Caudate nucleus (tissue), 63 donors: ENCODE measurements at places on chromosomes 3 and 15.
A peak's percentile ranks its signal among the peaks of the same experiment; 100 is the strongest.

DNA sequence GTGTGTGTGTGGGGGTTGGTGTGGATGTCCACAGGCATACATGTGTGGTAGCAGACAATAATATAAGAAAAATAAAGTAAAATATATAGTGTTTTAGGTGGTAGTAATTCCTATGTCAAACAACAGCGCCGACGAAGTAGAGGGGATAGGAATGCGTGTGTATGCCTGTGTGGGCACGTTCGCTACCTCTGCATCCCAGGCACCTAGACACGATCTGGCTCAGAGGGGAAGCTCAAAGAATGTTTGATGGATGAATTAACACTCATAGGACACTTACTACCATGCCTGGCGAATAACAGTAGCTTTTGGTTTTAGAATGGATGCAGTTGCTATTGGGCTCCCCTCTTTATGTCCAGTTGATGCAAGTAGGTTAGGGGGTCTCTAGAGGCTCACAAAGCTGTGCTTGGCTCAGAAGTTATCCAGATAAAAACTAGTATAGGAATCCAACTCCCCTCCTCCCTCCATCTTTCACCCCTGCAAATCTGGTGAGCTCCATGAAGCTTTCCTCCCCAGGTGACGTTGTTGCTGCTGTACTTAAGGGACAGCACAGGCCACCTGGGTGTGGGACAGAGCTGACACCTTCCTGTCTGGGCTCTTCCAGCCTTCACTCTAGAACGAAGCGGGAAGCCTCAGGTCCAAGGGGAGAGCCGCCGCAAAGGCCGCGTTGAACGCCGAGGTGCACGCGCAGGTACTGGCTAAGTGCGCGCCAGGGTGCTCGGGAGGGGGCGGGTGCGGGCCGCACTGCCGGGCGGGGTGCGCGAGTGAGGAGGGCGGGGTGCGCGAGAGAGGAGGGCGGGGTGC lies 192.6 kb upstream of the LYSMD4 start:
- no peak for DNase-seq

DNA sequence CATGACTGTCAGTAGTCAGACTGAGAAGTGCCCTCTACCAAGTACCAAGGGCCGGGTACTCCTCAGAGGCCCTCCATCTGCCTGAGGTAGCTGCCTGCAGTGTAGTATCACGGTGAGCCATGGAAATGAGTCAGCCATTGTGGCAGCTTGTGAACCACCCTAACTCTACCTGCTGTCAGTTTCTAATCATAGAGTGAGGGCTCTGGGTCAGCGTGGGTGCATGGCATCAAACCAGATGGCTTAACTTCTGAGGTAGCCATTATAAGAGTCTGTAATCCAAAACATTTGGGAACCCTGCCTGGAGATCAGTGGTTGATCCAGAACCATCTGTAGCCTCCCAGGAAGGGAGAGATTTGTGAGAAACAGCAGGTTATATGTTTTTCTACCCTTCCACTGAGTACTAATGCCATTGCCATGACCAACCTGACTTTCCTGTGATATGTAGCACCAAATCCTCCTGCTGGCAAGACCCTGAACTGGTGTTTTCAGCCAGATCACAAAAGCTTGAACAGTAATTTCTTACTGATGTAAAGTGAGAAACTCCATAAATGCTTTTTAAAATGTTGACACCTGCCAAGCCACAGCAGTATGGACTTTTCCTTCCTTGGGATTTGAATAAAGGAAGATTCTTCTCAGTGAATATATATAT lies 38.9 kb downstream of the ABHD2 start:
- DNase-seq = no peak

DNA sequence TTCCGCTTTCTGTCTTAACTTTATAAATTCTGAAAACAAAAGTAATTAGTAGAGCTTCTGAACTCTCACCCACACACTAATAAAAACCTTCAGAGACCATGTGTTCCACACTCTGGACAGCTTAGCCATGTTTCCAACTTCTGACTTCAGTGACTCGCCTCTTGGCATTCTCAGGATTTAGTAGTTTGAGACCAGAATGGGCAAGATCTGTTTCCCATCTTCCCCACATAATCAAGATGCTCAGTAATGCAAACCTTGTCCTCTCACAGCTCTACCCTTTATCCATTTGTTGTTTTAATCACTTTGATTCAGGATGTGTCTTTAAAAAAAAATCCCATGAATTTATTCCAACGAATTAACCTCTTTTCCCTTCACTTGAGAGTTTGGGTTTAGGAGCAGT lies 166.6 kb upstream of the SLC24A5 start:
- no peak for DNase-seq

- DNase-seq = no peak
Measured at GRCh38 chr3:53581671-53582070, 87.3 kb downstream of the CACNA1D start.

DNA sequence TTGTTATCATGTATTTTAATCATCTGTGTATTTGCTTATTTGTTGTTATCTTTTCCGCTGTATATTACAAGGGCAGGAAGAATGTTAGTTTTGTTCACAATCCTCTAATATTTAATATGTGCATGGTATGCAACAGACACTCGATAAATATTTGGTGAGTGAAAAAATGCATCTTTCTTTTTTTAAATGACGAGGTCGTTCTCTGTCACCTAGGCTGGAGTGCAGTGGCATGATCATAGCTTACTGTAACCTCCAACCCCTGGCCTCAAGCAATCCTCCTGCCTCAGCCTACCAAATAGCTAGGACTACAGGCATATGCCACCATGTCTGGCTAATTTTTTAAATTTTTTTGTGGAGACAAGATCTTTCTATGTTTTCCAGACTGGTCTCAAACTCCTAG lies 66.2 kb downstream of the MITF start:
- no peak for DNase-seq

DNA sequence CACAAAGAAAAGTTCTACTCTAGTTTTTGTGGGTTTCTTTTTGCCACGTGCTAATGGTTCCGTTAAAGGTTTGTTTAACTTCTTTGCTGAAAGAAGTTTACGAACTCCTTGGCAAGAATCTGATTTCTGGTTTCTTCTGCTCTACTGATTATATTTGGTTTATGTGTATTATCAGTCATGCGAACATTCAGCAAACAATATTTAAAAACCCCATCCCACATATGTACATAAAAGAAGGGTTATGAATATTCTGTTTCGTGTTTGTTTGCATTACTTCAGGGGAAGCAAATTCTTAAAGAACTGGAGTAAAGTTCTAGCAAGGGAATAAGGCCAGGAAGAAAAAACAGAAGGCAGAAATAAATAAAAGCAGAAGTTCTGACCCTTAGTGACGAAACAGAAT lies 9.8 kb downstream of the LARS2 start:
- no peak for DNase-seq

GRCh38 chr15:30921781-30922479 lies 18.2 kb downstream of the FAN1 start:
- DNase-seq = peak; percentile 88

DNA sequence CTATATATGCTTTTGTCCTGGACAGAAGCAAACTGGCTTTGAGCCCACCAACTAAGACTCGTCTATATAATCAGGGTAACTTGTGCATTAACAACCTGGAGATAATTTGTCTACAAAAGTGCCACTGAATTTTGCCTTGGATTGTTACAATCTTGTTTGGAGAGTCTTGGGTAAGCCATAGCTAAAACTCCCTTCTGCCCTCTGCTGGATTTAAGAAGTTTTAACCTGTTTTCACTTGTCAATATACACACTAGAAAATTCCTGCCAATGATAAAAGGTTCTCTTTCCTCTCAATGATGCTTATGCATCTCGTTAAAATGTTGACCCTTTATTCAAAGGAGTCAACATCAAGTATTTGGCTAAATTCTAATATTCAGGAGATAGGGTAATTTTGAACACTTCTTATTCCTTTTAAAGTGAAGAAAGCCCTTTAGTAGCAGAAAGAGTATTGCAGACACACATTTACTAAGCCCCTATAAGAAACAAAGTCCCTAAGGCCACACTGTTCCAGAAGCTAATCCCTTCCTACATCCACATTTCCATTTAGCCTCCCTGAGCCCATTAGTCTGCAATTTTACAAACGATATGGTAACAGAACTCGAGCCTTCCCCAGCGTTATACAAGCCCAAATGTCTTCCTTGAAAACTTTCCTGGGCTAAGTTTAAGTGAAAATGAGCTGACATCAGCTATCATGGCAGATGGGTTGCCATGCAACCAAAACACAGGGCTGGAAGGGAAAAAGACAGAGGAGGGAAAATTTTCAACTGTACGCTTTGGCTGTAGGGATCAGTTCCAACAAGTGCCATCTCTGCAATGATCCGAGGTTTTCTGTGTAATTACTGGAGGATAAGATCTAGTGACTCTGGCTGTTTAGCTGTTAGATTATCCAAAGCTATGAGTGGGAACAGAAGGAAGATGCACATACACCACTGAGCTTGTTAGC lies 75.9 kb upstream of the FGF12 start:
- no peak for DNase-seq

DNA sequence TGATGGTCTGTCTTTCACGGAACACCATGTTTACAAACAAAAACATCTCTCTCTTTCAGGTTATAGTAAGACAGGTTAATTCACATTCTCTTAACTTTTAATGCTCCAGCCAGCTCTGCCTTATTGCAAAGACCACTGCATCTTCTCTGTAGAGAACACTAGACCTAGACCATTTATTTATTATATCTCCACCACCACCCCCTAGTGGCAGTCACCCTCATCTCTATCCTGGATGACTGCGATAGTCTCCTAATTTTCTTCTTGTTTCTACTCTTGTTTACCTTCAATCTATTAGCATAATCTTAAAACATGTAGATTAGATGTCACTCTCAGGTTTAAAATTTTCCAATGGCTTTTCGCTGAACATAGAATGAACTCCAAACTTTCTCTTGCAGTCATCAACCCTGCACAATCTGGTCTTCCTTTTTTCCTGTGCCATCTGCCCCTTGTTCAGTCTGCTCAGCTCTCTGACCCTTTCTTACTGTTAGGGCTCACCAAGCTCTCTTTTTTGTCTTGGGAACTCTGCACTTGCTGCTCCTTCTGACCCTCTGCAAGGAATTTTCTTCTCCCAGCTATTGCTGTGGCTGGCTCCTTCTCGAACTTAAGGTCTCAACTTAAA lies 155.6 kb downstream of the SQOR start:
- DNase-seq = no peak

- no peak for DNase-seq
Measured at GRCh38 chr3:54986294-54986693, 58.4 kb upstream of the LRTM1 start.

DNA sequence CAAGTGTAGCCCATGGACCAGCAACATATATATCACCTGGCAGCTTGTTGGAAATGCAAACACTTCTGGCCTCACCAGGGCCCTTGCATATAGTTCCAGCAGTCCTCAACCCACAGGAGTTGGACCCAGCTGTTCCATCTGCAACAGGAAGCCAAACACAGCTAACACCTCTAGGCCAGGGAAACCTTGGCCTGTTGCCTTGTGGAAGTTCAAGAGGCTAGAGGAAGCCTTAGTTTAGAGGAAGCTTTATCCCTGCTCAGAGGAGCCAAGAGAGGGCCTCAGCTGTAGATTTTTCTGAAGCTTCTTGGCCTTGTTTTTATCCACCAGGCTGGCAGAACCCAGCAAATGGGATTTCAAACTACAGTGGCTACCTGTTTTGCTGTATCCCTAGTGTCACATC lies 11.4 kb downstream of the FHIT start:
- DNase-seq = no peak

- no peak for DNase-seq
Measured at GRCh38 chr3:193938613-193939012, 197.3 kb upstream of the HES1 start.

GRCh38 chr15:67760901-67761300 lies 64.4 kb upstream of the SKOR1 start:
- no peak for DNase-seq

DNA sequence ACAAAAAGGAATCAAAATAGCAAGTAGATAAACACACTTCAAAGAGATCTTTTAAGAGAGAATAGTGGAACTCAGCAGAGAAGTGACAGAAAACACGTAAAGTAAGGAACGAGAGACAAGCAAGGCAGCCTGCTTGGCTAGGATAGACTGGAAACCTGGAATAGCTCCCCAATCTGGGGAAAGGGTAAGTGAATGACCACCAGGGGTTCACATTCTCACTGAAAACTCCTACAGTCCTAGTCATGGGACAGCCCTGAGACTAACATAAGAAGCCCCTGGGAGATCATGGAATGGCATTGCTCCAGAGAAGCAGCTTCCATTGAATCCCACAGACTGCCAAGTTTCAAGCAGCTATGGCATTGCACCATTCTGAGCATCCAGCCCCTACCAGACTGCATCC lies 363.6 kb upstream of the ARPP21 start:
- DNase-seq = no peak

DNA sequence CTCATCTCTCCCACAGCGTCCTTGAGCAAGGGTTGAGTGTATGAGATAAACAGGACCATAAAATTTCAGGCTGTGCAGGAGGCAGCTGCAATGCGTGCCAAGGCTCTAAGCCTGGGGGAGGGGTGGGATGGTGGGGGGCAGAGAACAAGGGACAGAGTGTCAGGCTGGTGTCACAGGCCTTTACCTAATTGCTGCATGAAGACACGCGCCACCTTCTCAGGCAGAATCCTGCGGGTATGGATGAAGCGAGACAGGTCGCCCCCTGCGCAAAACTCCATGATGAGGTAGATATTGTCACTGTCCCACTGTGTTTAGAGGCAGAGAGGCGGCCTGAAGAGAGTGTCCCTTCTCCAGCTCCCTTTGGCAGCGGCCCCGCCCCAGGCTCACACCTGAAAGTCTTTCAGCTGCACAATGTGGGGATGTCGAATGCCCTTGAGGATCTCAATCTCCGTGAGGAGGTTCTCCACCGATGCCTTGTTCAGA lies 1.0 kb downstream of the ULK3 start:
- DNase-seq = no peak

- DNase-seq = no peak
Measured at GRCh38 chr3:48306860-48307530, 26.5 kb downstream of the SPINK8 start.

- no peak for DNase-seq
Measured at GRCh38 chr3:87320756-87321626, 44.6 kb upstream of the POU1F1 start.

DNA sequence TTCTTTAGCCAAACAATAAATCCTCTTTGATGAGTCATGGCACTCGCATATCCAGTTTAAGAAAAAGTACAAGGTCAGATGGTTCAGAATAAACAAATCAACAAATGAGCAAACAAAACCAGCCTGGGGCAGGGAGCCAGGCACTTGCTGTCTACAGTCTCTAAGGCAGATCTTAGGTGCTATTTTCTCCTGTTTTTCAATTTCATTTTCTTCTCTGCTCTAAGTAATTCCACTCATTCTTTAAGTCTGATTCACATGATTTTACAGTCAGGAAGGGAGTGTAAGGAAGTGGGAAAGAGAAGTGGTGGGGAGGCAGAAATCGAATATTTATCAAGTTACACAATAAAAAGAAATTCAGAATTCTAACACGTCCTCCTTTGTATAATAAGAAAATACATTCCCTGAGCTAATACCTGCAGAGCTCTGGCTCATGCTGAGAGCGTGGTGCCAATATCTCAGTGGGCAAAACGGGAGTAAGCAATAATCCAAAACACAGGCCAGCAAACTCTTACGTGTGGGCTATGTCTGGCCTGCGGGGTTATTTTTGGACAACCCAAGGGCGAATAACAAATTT lies 298.6 kb downstream of the ADAMTS17 start:
- DNase-seq = no peak

DNA sequence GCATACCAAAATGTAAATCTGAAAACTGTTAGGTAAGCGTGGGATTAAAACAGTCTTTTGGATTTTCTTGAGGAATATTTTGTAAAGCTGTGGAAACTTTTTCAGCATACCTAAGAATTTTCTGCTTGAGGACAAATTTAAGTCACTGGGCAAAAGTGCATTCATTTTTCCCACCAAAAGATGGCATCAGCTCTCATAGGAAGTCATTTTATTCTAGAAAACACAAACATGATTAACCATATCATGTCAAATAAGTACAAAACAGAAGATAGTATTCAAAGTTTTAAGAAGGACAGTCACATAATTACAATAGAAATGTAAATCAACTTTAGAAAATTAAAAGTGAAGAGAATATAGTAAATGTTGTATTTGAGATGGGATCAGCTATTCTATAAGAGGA lies 63.5 kb downstream of the SLC49A4 start:
- DNase-seq = no peak
